ENCODE measurements at places on chromosomes 3 and 15.

DNA sequence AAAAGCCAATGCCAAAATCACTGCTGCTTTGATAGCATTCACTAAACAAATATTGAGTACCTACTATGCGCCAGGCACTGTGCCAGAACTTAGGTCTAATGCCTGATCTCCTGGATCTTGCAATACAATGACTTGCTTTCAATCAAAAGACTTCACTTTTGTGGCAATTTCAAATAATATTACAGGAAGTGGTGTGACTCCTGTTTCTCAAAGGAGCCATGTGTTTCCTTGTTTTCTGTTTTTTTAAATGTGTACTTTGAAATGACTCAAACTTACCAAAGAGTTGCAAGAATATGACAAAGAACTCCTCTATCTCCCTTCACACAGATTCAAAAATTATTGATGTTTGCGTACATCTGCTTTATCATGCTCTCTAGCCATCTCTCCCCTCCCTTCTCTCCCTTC, 18.3 kb downstream of the OSBPL10 start:
- no peak for DNase-seq

DNA sequence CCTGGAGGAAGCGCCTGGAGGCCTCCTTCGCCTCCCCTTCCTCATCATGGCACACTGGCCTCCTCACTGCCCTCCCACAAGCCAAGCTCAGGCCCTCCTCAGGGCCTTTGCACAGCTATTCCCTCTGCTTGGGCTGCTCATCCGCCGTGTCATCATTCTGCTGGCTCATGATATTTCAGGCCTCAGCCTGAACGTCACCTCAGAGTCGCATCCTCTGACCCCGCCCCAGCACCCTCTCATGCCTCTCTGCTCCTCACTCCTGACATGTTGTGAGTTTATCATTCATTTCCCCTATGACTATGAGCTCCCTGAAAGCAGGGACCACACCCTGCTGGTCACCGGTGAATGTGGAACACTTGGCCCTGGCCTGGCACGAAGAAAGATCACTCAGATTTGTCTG, 20.7 kb upstream of the POC1A start:
- DNase-seq = no peak

DNA sequence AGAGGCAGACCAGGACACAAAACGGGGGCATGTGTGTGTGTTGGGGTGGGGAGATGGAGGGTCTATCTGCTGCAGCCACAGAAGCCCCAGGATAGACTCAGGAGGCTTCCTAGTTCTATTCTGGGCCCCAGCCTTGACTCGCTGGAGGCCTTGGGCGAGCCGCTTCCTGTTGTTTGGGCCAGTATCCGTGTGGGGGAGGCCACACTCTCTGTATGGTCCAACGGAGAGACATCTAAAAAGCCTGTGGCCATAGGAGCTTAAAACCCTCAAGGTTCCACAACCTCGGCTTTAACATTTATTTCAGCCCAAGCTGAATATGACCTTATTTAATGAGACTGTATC, 32.8 kb downstream of the POC1A start:
- DNase-seq = no peak

DNA sequence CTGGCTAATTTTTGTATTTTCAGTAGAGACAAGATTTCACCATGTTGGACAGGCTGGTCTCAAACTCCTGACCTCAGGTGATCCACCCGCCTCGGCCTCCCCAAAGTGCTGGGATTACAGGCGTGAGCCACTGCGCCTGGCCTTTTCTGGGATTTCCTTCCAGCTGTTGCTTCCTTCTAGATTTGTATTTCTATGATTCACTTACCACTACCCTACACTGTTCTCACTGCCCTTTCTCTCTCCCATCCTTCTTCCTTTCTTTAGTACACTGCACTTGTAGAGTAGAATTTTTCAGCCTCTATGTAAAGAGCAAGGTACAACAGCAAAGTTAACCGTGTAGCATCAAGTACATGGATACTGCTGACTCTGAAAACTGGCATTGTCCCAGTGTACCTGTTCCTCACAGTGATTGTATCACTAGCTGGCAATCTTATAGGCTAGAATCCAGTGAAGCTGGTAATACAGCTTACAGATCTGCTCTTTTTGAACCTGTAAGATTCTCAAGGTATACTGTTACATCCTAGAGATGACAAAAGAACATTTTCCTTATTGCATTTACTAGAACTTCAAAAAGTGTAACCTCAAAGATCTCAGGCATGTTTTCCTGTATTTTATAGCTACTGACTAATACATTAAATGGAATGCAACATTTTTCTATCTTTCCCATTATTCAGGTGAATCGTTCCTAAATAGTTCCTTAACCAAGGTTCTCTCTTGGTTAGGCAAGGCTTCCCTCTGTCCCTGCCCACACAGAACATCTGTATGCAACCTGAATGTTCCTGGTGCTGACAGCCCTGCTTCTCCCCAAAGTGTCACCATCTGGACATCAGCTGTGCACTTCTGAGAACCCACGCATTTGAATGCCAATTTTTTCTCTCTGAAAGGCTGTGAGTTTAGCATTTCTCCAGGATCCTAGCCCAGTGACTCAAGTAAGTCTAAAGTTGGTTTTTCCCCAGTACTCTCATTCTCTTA, 74.1 kb upstream of the RAP2B start:
- DNase-seq = no peak

DNA sequence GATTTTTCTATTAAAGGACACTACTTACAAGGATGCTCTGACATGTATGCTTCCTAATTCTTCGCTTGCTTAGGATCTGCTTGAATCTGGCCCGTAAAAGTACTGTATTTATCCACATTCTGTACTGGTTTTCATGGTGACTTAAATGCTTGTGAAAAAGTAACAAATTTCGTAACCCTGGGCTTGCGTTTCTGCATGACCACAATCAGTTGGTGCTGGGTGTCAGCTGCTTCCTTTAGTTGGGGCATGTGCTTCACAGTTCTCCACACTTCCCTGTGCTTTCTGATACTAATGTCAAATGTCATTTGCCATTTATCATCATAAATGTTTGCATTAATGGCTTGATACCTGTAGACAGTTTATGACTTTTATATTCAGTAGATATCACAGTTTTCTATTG, 218.4 kb upstream of the MLF1 start:
- no peak for DNase-seq

DNA sequence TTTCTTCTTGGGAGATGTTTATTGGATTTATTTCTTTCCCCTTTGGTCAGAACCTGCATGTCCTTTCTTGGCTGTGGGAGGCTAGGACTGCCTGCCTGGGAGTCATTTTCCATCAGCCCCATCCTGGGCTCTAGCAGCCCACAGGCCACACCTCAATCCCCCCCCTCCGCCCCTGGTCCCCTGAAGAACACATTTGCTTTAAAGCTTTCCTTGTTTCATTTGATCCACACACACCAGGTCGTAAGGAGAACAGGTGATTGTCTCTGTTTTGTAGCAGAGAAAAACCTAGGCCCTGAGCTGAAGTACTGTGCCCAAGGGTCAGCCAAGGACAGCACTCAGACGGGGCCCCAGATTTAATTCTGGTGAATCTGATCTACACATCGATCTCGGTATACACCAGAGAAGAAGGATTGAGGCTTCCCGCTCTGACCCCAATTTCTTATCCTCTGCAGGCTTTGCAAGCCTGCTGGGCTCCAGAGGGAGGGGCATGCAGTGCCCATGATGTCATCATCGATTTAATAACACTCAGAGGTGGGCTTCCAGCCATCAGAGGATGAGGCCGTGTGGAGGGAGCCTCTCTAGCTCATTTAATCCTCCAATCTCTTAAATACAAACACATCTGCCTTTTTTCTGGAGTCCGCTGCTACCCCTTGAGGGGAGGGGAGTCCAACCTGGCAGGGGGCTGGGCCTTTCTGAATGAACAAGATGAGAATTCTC, 1.7 kb upstream of the CLN6 start:
- no peak for DNase-seq

GRCh38 chr3:183812761-183813445, 12.5 kb downstream of the MAP6D1 start:
- DNase-seq = no peak

DNA sequence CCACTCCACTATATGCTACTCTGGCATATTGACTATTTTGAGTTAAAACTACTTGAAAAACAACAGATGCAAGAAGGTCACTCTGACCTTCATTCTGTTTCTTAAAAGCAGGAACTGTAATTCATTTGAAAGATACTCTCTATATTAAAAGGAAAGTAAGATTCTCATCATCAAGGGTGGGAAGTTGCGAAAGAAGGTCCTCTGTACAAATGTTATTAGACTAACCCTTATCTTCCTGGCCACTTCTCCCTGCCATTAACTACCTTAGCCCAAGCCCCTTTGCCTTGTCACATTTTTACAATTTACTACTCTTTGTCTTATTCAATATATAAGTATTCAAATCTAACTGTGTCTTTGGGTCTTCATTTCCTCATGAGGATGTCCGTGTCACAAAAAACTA, 16.1 kb downstream of the SIDT1 start:
- no peak for DNase-seq

GRCh38 chr3:143298886-143299535, 179.4 kb downstream of the CHST2 start:
- no peak for DNase-seq

GRCh38 chr3:124557-125179, 71.9 kb upstream of the CHL1 start:
- DNase-seq = no peak

- no peak for DNase-seq
These were observed 80.6 kb downstream of the FBXL22 start for GRCh38 chr15:63677778-63678177.

DNA sequence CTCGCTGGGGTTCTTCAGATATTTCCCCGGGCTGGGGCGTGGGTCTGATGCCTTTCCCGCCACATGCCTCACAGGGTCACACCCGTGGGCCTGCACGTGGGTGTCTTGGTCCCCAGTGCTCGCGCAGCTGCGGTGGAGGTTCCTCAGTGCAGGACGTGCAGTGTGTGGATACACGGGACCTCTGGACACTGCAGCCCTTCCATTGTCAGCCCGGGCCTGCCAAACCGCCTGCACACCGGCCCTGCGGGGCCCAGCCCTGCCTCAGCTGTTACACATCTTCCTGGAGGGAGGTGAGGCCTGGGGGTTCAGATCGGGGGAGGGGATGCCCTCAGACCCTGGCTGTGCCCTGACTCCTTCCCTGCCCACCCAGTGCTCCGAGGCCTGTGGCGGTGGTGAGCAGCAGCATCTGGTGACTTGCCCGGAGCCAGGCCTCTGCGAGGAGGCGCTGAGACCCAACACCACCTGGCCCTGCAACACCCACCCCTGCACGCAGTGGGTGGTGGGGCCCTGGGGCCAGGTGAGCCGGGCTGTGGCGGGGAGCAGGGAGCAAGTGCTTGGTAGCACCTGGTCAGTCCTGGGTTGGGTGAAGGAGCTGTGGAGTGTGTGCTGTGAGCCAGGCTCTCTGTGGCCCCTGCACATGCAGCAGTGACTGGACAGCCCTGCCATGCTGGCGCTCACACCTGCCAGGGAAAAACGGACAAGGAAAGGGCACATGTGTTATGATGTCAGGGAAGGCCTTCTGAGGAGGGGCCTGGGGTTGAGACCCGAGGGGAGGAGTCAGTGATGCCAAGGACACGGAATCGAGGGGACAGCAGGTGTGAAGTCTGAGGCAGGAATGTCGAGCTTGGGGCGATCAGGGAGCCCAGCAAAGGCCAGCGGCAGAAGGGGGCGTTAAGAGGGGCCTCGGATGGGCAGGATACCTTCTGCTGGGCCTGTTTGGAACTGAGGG, 88.9 kb downstream of the TBC1D2B start:
- peak; percentile 49 for DNase-seq

- no peak for DNase-seq
These were observed 56.6 kb downstream of the SH3GL3 start for GRCh38 chr15:83503595-83504364.

GRCh38 chr3:155739154-155739553, 5.7 kb downstream of the PLCH1 start:
- peak; percentile 24 for DNase-seq

All from NCI-H1417 (cell line).